ENCODE measurements at places on chromosomes 7 and 10. TPM values are rescaled to one million over a fixed set of nuclear protein-coding genes. Genes with fewer than 3 reads are reported as not detected.

ZNF239 gene
- 1.7 TPM for total RNA-seq

SPDYE1 gene
- total RNA-seq, result not detected

OR2A14 gene
- total RNA-seq, result not detected

NCF1 gene
- total RNA-seq, result 0.39 TPM

OR2A42 gene
- not detected for total RNA-seq

GHRHR gene
- not detected for total RNA-seq

PHTF2 gene
- 31.2 TPM for total RNA-seq

ZMIZ1 gene
- total RNA-seq, result 67.8 TPM

ABCB1 gene
- total RNA-seq, result 3.3 TPM

HTR5A gene
- total RNA-seq, result not detected

DNA sequence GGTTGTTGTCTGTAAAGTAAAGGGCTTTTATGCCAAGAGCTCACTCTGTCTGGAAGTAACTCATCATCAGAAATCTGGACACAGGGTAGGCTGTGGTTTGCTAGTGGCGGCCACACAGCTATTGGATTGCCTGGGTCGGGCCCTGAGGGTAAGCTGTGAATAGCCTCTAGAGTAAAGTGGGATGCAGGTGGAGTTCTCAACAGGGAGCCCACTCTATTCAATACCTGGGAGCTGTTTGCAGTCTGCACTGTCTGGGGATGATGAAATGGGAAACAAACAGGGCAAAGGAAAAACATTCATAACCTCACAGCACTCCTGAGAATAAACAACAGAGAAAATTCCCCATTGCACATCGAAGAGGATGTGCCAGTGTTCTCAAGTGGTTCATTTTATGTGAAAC is 582.6 kb downstream of the CALN1 start:
- H3K27ac ChIP-seq, result no peak overlapping the region
- no peaks in the 10 kb centered on the region for H3K27me3 ChIP-seq
- no peaks in the 10 kb centered on the region for H3K36me3 ChIP-seq
- H3K4me1 ChIP-seq, result no peaks in the 10 kb centered on the region
- DNase-seq, result no peak

- peaks cover 35% of the 10 kb centered on the region for H3K36me3 ChIP-seq
- H3K4me1 ChIP-seq, result peaks cover 48% of the 10 kb centered on the region
- peak overlapping the region; percentile 16 for H3K4me3 ChIP-seq
- DNase-seq, result no peak
- peak overlapping the region; percentile 88 for H3K27ac ChIP-seq
Observed at GRCh38 chr7:37065779-37066271, 341.5 kb upstream of the AOAH start.

DNA sequence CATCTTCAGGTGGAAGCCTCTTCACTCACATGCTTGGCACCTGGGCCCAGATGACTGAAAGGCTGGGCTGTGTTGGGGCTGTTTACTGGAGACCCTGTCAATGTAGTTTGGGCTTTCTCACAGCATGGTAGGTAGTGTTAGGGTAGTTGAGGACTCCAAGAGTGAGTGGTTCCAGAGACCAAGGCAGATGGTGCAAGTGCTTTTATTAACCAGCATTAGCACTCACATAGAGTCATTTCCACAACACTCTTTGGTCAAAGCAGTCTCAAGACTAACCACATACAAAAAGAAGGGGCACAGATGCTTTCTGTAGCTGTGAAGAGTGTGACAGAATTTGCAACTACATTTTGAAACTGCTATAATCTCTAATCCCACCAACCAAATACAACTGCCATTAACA is 135.0 kb downstream of the RTKN2 start:
- peaks cover 6% of the 10 kb centered on the region for H3K4me1 ChIP-seq
- H3K36me3 ChIP-seq, result peaks cover 13% of the 10 kb centered on the region
- DNase-seq, result no peak

- H3K27me3 ChIP-seq, result no peaks in the 10 kb centered on the region
- H3K4me1 ChIP-seq, result no peaks in the 10 kb centered on the region
- H3K36me3 ChIP-seq, result no peaks in the 10 kb centered on the region
- no peak for DNase-seq
- no peak overlapping the region for H3K4me3 ChIP-seq
Observed at GRCh38 chr7:136324073-136324704, 347.0 kb upstream of the MTPN start.

DNA sequence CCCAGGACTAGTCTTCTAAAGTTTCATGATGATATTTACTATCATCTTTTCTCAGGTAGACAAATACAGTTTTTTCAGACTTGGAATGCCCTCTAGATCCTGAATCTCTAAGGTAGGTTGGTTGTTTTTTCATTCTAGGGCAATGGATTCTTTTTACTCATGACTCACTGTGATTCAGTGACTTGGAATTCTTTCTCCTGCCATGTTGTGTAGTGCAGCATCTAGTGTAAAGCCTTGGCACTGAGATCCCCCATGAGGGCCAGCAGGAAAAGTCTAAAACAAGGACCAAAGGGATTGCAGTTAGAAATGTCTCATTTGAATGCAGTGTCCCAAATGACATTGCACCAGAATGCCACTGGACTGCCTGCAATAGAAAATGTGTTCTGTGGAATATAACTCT is 430.4 kb downstream of the NEBL start:
- no peak for DNase-seq
- no peaks in the 10 kb centered on the region for H3K27me3 ChIP-seq
- H3K4me3 ChIP-seq, result no peak overlapping the region
- H3K4me1 ChIP-seq, result no peaks in the 10 kb centered on the region
- no peak overlapping the region for H3K27ac ChIP-seq

DNA sequence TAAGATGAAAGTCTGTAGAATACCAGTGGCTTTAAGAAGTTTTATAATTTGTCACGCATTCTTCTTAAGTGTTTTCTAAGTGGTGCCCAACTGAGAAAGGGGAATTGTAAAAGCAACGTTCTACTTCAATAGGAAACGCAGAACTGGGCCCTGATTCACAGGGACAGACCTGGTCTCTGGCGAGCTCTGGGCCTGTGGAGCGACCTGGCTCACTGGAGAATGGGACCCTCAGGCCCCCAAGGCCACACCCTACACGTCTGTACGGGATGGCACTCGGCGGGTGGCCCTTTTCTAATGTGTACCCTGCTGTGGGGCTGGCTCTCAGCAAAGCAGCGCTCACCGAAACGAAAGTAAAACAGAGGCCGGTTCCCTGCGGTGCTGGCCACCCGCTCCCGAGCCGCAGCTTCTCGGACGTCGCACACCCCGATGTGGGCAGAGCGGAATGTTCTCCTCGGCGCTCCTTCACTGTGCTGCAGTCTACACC is 205.0 kb downstream of the DIP2C start:
- H3K36me3 ChIP-seq, result no peaks in the 10 kb centered on the region
- peak overlapping the region; percentile 67 for H3K27ac ChIP-seq

DNA sequence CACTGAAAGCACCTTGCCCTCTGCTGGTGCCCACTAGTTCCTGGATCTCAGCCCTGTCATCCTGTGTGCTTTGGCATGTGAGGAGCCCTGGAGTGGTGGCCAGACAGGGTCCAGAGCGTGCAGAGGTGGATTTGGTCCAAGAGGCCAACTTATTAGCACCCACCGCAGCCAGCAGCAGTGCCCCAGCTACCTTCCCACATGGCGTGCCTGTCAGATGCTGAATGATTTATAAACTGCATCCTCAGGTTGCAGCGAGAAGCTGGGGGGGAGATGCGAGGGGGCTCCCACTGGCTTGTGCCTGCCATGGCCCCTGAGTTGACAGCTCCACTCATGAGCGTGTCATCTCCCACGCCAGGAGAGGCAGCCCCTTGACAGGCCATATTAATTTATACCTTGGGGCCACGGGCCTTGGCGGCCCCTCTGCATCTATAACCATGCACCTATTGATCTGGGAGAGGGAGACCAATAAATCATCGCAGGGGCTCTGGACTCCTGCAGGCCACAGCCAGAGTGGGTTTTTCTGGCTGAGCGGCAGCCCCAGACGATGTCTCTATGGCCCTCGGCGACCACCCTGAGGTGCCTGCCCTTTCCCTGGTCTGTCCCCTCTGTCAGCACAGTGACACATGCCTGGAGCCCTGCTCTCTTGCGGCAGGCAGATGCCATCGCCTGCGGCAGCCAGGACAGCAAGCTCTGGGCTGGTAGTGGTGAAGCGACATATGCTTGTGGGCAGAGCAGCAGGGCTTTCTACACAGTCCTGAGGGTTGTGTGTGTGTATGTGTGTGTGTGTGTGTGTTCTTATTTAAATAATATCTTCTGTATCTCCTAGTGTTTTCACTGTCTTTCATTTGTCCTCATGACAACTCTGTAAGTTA is 120.8 kb downstream of the CDH23 start:
- H3K36me3 ChIP-seq, result no peaks in the 10 kb centered on the region
- no peaks in the 10 kb centered on the region for H3K4me1 ChIP-seq
- peaks cover 9% of the 10 kb centered on the region for H3K27me3 ChIP-seq
- no peak overlapping the region for H3K27ac ChIP-seq
- no peak overlapping the region for H3K4me3 ChIP-seq

DNA sequence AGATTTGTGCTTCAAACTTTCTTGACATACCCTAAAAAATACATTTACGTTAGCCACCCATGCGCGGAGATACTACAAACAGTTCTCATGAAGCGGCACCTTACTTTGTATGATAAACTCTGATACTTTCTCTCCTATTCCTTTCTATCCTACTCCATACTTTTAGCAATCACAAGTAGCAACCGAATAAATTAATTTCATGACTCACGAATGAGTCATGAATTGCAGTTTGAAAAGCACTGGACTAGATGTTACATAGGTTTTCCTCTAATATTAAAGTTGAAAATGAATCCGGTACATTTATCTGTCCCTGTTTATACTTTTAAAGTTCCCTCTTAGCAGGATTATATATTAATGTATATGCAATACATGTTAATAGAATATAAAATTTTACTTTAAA is 67.6 kb downstream of the CUBN start:
- no peak for DNase-seq
- peaks cover 16% of the 10 kb centered on the region for H3K27me3 ChIP-seq
- H3K27ac ChIP-seq, result no peak overlapping the region
- H3K4me1 ChIP-seq, result peaks cover 32% of the 10 kb centered on the region
- no peak overlapping the region for H3K4me3 ChIP-seq

- H3K4me1 ChIP-seq, result peaks cover 8% of the 10 kb centered on the region
- H3K4me3 ChIP-seq, result peak overlapping the region; percentile 91
- H3K27me3 ChIP-seq, result no peaks in the 10 kb centered on the region
- peak overlapping the region; percentile 87 for H3K27ac ChIP-seq
- no peaks in the 10 kb centered on the region for H3K36me3 ChIP-seq
Observed at GRCh38 chr7:2313450-2314208, 612 bp downstream of the SNX8 start.

- no peak for DNase-seq
- H3K4me1 ChIP-seq, result no peaks in the 10 kb centered on the region
- H3K27me3 ChIP-seq, result peaks cover 7% of the 10 kb centered on the region
- no peaks in the 10 kb centered on the region for H3K36me3 ChIP-seq
Observed at GRCh38 chr10:47114680-47115186, 185.3 kb upstream of the GDF10 start.

DNA sequence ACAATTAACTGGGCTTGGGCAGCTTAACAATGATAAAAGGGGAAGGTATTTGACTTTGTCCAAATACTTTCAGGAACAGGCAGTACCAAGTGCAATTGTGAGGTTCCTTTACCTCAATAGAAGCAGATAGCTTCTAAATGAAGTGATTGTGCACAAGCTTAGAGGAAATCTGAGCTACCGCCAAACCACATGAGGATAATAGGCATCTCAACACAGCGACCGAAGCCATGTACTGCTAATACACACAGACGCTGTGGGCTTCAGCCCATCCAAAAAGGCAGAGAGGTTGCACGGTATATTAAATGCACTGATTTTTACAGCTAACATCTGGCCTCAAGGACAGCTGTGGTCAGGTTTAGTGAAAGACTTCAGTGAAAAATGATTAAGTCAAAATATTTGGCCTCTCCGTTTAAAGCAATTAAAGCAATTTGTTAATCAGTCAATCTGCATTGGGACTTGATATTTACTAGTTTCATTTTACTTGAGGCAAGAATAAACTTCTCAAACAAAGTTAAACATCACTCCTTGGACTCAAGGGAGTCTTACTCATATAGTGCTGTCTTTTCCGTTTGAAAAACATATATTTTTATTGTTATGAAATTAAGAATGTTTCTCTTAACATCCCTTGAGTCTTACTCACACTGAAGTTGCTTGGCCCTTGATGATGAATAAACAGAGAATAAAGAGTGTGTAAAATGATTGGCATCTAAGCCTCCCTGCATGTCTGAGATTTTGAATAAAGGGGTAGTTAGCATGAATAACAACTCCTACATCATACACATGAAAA is 306.3 kb downstream of the C7orf25 start:
- no peaks in the 10 kb centered on the region for H3K4me1 ChIP-seq
- no peaks in the 10 kb centered on the region for H3K36me3 ChIP-seq
- no peak for DNase-seq
- no peak overlapping the region for H3K4me3 ChIP-seq

GRCh38 chr7:5750031-5750653 is 31.3 kb downstream of the RNF216 start:
- H3K36me3 ChIP-seq, result peaks cover 16% of the 10 kb centered on the region
- no peak overlapping the region for H3K4me3 ChIP-seq
- no peak for DNase-seq
- no peak overlapping the region for H3K27ac ChIP-seq

DNA sequence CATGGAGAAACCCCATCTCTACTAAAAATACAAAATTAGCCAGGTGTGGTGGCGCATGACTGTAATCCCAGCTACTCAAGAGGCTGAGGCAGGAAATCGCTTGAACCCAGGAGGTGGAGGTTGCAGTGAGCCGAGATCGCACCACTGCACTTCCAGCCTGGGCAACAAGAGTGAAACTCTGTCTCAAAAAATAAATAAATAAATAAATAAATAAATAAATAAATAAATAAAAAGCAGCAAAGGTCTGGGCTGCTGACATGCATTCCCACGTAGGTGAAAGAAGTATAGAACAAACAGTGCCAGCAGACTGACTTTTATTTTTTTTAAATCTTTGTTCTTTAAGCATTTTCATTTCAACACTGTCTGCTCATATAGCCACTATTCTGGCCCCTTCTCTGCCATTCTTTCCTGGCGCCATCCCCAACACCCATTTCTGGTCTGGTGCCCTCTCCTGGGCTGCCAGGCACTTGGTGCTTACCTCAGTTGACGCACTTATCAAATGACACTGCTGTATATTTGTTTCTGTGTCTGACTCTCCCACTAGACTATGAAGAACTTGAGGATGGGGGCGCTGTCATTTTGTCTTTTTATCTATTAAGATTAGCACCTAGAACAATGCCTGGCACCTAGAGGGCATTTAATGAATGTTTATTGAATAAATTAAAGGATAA is 15.6 kb downstream of the FAM107B start:
- no peaks in the 10 kb centered on the region for H3K36me3 ChIP-seq
- no peak overlapping the region for H3K27ac ChIP-seq
- H3K27me3 ChIP-seq, result no peaks in the 10 kb centered on the region
- H3K4me1 ChIP-seq, result peaks cover 8% of the 10 kb centered on the region
- no peak overlapping the region for H3K4me3 ChIP-seq
- DNase-seq, result no peak

- H3K4me1 ChIP-seq, result no peaks in the 10 kb centered on the region
- H3K4me3 ChIP-seq, result no peak overlapping the region
- H3K27ac ChIP-seq, result no peak overlapping the region
- no peaks in the 10 kb centered on the region for H3K36me3 ChIP-seq
Observed at GRCh38 chr10:122113945-122114747, 125.2 kb downstream of the TACC2 start.
